ENCODE measurements at places on chromosomes 12 and 14. TPM values are rescaled to one million over a fixed set of nuclear protein-coding genes. Genes with fewer than 3 reads are reported as not detected.

The RAB5B gene
- 86.6 TPM for total RNA-seq

The DGLUCY gene
- 81.0 TPM for total RNA-seq

The TRMT5 gene
- 19.7 TPM for total RNA-seq

The GON7 gene
- 16.0 TPM for total RNA-seq

The STRAP gene
- total RNA-seq: 66.4 TPM

The C1RL gene
- total RNA-seq: 67.3 TPM

The RNASE2 gene
- 8.5 TPM for total RNA-seq

The KRT6B gene
- not detected for total RNA-seq

The COX8C gene
- total RNA-seq: not detected

The EFCAB11 gene
- total RNA-seq: 10.5 TPM

The WASHC4 gene
- 91.0 TPM for total RNA-seq

The CMKLR1 gene
- total RNA-seq: 7.5 TPM

The CD163 gene
- total RNA-seq: 18.8 TPM

The TDRD9 gene
- total RNA-seq: 1.5 TPM

All from metanephros (tissue), 2 donors.